Stimulated activated CD4-positive, alpha-beta T cell treated with anti-CD3 and anti-CD28 coated beads, Interleukin-15, amount 100 ng/mL, for 48 hours (primary cell): ENCODE measurements at places on chromosomes 5 and 9.

GRCh38 chr5:160161626-160162025, 42.4 kb upstream of the PWWP2A start:
- DNase-seq = no peak

GRCh38 chr5:93997562-93997961, 256.2 kb upstream of the POU5F2 start:
- DNase-seq = no peak

DNA sequence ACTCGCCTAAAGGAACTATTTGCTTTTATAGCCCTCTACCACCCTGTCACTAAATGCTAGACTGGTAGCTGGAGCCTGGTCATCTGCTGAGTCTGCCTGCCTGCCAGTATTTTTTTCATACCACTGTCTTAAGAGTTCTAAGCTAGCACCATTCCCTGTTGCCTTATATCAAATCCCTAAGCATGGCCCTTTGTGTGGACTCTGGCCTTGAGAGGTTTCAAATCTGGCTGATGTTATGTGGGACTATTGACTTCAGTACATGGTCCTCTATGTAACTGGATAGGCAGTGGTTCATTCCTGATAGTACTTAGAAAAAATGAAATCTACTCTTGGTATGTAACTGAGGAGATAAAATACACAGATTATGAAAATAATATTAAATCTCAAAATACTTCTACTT, 103.5 kb downstream of the PLCXD3 start:
- no peak for DNase-seq

DNA sequence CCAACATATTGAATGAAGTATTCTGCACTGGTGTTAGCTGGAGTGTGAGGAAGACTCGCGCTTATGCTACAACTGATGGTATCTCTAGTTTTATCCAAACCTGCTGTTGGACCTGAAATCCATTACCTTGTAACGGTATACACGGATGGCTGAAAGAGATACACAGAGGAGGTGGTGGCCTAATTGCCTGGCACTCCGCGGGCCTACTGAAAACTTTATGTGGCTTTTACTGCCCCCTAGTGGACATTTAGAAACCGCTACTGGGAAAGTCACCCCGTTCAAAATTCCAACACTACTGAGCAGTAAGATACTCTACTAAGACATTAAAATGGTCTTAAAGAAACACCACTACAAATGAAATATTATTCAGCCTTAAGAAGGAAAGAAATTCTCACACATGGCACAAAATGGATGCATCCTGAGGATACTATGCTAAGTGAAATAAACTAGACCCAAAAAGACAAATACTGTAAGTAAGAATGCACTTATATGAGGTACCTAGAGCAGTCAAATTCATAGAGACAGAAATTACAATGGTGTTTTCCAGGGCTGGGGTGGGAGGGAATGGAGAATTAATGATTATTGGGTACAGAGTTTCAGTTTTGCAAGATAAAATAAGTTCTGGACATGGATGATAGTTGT, 100.4 kb downstream of the TTLL11 start:
- peak; percentile 17 for DNase-seq

DNA sequence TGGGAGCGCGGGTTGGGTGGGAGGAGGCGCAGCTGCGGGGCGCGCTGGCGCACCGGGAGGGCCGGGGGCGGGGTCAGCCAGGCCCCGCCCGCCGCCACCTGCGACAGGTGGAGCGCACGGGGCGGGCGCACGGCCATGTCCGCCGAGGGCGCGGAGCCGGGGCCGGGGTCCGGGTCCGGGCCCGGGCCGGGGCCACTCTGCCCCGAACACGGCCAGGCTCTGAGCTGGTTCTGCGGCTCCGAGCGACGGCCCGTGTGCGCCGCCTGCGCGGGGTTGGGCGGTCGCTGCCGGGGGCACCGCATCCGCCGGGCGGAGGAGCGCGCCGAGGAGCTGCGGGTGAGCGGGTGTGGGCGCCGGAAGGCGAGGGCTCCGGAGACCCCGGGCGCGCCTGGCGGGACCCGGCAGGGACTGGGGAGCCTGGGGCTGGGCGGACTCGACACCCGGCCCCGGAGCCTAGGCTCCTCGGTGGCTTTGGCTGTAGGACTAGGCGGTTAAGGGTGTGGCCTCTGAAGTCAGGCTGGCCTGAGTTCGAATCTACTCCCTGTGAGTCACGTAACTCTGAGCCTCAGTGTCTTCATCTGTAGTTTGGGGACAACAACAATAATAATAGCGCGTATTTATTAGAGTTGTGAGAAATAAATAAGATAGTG, at the start of gene BSPRY:
Gene BSPRY (plus strand): TSS at position 97 of the 650 bp plus-strand sequence. CDS start 39 bp downstream, at position 136.
- DNase-seq = no peak

DNA sequence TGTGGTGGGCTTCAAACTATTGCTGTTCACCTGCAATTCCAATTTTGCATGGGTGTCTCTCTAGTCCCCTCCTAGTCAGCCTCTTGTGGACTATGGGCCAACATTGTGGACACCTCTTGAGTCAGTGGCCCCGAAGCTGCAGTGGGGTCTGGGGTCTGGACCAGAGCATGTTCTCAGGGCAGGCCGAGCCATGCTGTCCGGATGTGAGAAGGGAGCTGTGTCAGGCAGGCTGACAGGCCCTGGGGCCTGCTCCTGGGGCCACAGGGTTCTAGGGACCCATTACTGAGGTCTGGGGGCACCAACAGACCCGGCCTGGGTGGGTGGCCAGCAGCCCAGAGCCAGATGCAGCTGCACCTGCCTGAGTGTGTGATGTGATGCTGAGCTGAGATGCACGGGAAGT, 16.5 kb upstream of the IRX4 start:
- DNase-seq = no peak
